GM06990 (cell line): ENCODE measurements at places on chromosomes 3 and 15.

GRCh38 chr3:141840737-141841544 lies 35.5 kb upstream of the ATP1B3 start:
- DNase-seq = no peak

DNA sequence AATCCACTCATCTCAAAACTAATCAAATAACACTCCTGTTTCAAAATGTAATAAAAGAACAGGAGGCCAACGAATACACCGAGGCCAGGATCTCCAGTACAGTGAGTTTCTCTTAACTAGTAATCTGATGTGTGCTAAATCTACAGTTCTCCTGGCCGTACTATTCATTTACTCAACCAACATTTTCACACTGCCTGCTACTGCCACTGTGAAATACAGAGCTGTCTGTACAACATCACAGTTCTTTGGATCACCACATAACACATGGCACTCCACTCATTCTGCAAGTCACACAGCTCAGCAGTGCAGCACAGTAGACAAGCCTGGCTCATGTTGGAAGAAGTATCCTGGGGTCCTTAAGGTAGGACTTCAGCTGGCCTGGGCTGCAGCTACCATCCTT lies 21.9 kb downstream of the RIOX2 start:
- DNase-seq = no peak

GRCh38 chr3:29760226-29760685 lies 479.4 kb downstream of the RBMS3 start:
- DNase-seq = no peak

- no peak for DNase-seq
Measured at GRCh38 chr15:39687965-39688364, 94.7 kb downstream of the FSIP1 start.

DNA sequence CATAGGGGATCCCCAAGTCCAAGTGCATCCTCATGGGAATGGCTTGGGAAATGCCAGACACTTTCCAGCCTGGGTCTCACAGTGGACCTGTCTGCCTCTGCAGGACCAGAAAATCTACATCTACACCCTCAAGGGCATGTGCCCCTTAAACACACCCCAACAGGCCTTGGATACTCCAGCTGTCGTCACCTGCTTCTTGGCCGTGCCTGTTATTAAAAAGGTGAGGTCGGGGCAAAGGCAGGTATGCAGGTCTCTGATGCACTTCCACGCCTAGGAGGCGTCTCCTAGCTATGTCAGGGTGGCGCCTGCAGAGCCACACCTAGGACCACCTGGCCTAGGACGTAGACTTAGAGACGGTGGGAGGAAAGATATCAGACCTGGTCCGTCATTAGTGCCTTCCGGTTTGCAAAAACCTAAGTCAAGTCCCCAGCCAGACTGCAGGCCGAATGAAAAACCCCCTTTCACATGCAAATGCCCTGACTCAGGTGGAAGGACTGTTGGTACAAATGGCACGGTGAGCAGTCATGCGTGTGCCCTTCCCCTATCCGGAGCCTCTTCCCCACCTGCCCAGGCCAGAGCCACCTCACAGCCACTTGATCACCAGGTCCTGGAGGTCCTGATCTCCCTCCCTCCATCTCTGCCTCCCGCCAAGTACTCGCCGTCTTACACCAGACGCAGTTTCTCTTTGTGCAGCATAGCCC lies 143.5 kb downstream of the LRRK1 start:
- peak; percentile 45 for DNase-seq

DNA sequence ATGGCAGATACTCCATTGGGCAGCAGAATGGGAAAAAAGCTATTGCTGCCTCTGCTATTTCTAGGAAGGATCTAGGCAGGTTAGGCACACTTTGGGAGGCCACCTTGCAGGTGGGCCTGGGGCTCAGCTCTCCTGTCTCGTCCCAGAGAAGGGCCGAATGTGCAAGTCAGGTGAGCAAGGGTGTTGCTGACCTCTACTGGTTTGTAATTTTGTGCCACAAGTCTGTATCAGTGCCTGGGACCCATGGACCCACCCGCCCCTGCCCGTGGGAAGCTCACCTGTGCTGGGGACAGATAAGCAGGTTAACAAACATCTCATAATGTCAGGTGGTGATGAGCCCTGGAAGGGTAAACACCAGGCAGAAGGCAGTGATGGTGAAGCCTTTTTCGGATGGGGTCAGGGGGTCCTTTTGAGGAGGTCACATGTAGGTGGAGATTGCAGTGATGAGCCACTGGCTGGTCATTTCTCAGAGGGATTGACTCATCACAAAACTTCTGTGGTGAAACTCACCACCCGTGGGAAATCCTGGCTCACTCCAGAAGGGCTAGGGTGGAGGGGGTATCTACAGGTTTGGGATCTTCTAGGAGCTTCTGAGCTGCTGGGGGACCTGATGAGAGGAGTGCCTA lies 161.3 kb downstream of the KLF13 start:
- peak; percentile 44 for DNase-seq

DNA sequence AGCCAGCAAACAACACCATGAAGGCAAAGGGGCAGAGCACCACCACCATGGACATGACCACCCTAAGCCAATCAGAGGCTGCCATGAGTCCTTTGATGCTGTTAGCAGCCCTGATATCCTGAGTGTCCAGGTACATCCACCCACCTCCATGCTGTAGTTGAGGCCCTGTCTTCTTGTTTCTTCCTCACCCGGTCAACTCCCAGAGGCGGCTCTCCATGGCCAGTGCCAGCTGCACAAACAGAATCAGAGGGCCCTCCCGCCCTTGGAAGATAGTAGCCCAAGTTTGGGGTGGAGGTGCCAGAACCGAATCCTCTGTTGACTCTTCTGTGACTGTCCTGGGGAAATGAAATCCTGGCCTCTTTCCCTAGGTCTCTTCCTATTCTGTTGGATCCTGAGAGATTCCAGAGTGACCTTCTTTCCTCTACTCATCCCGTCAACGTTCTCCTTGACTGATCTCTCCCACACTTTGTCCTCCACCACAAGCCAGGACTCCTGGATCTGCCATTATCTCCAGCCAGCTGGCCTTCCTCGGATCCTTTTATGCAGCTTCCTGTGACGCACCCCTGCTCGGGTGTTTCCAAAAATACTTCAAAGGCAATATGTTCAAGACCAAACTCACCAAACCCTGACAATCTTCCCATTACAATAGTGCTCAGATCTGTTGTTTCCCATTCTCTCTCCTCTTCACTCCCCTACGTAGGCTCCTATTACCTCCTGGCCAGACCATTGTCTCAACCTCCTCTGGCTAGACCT lies 45.4 kb upstream of the DLG1 start:
- no peak for DNase-seq

DNA sequence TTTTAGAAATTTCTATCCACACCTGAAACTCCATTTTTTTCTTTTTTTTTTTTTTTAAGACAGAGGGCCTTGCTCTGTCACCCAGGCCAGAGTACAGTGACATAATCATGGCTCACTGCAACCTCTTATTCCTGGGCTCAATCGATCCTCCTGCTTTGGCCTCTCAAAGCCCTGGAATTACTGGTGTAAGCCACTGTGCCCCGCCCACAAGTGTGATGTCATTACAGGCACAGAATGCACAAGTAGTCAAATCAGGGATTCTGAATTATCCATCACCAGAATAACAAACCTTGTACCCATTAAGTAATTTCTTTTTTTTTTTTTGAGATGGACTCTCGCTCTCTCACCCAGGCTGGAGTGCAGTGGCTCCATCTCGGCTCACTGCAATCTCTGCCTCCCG lies 1.9 kb downstream of the UQCRC1 start:
- DNase-seq = no peak

GRCh38 chr15:79450648-79451047 lies 18.5 kb downstream of the MINAR1 start:
- DNase-seq = no peak

DNA sequence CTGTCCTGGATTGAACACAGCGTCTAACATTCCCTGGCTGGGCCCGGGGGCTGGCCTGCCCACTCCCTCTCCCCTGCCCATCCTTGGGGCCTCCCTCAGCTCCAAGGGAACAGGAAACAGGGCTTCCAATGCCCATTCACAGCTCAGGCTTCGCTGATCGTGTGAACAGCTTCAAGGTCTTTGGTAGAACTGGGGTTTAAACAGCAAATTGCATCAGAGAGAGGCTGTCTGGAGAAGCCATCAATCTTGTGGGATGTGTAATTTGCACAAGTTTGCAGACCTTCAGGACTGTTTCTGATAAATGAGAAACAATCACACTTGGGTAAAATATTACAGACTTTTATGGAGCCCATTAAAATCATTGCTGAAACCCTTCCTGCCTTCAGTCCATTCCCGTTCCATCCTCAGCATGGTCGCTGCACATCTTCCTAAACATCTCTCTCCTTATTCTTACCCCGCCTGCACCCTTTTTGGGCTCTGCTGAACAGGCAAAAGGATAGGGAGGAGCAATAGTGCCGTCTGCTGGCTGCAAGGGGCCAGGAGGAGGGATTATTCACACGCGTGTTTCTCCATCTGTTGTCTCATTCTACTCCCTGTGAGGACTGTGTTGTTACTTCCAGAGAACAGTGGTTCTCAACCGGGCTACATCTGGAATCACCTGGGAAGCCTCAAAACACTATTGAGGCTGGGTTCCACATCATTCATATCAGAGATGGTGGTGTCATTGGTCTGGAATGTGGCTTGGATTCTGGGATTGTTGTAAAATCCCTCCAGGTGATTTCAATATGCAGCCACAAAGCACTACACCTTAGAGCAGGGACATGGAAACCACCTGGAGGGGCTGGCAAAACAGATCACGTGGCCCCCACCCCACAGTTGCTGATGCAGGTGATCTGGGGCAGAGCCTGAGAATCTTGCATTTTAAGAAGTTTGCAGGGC lies 116.3 kb downstream of the CLSTN2 start:
- no peak for DNase-seq

GRCh38 chr15:63374686-63375520 lies 6.7 kb downstream of the CA12 start:
- no peak for DNase-seq

- DNase-seq = no peak
Measured at GRCh38 chr15:62547584-62547983, 382.5 kb upstream of the C2CD4B start.

DNA sequence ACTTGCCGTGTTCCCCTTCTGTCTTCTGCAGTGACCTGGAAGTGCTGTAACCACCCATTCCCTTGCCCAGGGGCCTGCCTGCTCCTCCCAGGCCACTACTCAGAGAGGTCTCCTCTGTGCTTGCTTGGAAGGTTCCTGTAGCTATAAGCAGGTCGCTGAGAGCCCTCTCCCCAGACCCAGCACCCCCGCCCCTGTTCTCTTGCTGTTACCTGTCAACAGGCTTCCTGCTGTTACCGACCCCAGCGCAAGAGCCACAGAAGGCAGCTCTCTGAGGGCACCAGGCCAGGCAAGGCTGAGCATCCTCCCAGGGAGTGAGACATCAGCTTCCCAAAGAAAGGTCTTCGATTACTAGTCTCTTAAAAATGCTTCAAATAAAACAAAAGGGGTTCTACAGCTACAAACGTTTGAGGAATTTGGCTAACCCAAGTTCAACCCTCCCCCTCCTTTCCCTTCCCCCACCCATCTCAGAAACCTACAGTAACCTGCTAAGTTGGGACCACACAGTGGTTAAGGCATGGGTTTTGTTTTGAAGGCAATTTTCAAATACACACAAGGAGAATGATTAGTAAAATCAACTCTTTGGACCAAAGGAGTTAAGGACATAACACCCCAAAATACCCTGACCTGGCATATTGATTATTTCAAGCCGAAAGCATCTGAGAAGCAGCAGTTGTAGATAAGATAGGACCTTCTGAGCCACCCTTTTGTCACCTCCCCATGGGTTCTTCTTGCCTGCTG lies 74.9 kb upstream of the MFGE8 start:
- DNase-seq = no peak

DNA sequence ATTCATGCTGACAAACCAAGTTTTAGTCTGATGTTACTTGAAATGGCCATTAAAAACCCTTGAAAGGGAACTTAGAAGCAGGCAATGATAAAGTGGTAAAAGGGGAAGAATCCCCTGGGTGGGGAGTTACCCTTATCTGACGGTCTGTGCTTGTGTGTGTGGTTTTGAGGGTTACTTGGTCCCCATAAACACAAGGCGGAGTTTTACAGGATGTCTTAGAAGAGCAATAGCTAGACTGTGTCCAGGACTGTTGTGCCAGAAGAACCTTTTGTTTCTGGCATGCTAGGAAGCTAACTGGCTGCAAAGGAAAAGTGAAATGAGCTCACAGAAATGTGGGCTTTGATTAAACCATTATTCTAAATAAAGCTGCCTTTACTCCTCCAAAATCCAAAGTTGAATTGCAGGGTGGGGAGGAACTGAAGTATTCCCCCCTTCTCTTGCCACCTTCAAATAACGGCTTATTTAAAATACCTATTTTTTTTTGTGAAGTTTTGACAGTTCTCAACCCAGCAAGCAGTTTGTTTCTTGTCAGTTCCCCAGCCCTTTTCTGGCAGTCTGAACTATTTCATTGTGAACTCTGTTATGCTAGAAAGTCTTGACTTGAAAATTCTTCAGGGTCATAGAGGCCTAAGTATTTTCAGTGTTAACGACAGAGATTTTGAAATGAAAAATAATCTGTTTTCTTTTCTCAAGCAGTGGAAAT lies 443.5 kb downstream of the OTOL1 start:
- no peak for DNase-seq

- no peak for DNase-seq
Measured at GRCh38 chr3:12351145-12351544, 62.3 kb downstream of the PPARG start.

DNA sequence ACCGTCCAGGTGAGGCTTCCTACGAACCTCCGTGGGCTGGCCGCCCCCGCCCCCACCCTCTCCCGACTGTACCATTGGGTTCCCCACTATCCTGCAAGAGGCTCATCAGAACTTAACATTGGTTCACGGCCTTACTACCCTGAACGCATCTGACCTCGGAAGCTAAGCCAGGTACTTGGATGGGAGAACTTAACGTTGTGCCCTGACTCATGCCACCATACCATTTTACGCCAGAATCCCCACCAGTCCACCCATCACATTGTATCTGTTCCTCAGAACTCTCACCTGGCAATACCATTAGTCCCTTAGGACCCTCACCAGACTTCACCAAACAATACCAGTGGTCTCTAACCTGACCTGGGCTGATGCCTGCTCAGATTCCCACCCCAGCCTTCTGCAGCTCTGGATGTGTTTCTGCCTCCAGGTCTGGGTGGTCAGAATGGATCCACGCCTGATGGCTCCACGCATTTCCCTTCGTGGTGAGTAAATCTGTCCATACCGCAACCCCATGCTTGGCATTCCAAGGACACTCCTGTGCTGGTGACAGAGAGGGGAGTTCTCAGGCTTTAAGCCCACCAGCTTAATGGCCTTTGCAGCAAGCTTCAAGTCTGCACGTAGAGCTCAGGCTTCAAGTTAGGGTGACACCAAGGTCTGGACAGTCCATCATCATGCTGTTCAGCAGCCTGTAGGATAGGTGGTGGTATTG lies 562 bp downstream of the TCTA start:
- no peak for DNase-seq

DNA sequence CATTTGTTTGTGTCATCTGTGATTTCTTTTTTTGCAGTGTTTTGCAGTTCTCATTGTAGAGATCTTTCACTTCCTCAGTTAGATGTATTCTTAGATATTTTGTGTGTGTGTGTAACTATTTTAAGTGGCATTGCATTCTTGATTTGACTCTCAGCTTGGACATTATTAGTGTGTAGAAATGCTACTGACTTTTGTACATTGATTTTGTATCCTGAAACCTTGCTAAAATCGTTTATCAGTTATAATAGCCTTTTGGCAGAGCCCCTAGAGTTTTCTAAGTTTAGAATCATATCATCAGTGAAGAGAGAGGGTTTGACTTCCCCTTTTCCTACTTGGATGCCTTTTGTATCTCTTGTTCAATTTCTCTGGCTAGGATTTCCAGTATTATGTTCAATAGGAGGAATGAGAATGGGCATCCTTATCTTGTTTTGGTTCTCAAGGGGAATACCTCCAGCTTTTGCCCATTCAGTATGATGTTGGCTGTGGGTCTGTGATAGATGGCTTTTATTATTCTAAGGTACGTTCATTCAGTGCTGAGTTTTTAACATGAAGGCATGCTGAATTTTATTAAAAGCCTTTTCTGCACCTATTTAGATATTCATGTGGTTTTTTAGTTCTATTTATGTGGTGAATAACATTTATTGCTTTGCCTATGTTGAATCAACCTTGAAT lies 211.7 kb downstream of the MBNL1 start:
- DNase-seq = peak; percentile 34
